Fibroblast of the aortic adventitia (primary cell): ENCODE measurements at places on chromosomes 5 and 9. TPM values are rescaled to one million over a fixed set of nuclear protein-coding genes. Genes with fewer than 3 reads are reported as not detected.

GLE1 gene
- total RNA-seq = 15.9 and 42.6 TPM in 2 replicates

TAF11L5 gene
- not detected in 2 replicates for total RNA-seq

GRCh38 chr9:88460587-88461332 lies 72.5 kb downstream of the SPIN1 start:
- DNase-seq = no peak

GRCh38 chr5:53170746-53171349 lies 61.3 kb upstream of the MOCS2 start:
- DNase-seq = peak; percentile 70

- no peak for DNase-seq
Measured at GRCh38 chr5:5531371-5531770, 108.9 kb downstream of the ICE1 start.

DNA sequence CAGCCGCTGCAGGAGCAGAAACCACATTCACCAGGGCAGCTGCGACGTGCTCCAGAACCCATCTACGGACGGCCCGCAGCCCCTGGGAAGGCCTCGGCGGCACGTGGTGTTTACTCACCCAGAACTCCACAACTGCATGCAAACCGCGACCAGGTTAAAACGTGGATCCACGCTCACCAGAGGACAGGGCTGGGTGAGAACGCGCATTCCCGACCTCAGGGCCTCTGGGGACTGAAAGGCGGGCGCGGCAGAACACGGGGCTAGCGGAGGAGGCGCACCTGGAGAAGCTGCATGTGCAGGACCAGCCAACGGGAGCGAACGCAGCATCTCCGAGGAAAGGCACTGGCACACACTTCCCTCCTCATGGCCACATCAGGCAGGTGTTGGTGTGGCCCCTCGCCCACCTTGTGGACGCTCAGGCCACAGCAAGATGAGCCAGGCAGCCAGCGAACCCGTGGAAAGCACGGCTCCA lies 24.0 kb upstream of the CAMSAP1 start:
- no peak for DNase-seq
